ENCODE measurements at places on chromosomes 3 and 15.

DNA sequence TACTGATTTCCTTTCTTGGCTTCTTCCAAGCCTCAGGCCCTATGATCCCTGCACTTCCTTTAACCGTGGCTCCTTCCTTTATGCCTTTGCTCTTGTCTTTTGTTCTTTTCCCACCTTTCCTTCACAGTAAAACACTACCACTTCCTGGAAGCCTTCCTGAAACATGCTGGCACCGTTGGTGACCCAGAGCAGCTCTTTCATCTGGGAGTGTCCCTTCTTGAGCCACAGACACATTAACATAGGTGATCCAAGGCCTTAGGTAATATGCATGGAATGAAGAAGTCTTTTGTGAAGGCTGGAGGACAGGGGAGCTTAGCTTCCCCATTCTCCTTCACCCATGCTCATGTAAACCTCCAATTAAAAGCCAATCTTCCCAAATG, 39.4 kb downstream of the AMOTL2 start:
- no peak for DNase-seq

DNA sequence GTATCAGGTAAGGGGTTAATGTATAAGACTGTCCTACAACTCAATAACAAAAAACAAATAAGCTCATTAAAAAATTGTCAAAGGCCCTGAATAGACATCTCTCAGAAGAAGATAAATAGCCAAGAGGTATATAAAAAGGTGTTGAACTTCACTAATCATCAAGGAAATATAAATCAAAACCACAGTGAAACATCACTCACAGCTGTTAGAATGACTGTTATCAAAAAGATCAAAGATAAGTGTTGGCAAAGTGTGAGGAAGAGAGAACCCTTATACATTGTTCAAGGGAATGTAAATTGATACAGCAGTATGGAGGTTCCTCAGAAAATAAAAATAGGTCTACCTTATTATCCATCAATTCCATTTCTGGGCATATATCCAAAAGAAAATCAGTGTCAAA, 95.5 kb downstream of the FILIP1L start:
- no peak for DNase-seq

GRCh38 chr3:152885076-152885475, 50.1 kb downstream of the P2RY1 start:
- DNase-seq: no peak

DNA sequence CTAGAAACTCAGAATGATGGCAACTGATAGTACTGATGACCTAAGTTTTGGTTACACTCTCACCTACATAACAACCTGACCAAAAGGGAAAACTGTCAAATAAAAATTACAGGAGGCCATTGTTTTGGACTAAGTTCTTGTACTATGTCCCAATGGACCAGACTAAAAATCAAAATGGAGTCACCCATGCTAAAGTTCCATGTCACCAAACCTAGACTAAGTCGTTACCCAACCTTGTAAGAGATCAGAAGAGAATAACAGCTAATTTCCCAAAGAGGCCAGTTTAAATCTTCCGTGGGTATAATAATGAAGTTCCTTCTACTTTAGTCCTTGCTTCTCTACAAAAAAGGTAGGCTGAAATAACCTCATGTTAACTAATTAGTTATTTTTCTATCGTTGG, 12.3 kb downstream of the THOC7 start:
- no peak for DNase-seq

DNA sequence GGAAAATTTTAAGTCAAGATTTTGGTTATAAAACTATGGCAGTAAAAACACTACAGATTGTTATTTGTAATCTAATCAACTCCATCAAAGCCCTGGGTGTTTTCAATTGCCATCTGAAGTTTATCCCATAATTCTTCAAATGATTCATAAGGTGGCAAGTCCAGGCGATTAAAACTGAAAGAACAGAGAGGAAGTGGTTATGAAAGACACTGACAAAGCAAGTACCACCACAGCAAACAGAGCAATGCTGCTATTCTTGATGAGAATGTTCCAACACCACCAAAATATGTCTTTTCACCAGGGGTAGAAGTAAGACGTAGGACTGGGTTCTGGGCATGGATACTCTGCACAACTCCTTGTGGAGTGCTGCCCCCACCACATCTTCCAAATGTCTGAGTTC, 86.9 kb upstream of the PRTG start:
- no peak for DNase-seq

- DNase-seq: no peak
These were observed 119.4 kb upstream of the BHLHE40 start for GRCh38 chr3:4859788-4860187.

DNA sequence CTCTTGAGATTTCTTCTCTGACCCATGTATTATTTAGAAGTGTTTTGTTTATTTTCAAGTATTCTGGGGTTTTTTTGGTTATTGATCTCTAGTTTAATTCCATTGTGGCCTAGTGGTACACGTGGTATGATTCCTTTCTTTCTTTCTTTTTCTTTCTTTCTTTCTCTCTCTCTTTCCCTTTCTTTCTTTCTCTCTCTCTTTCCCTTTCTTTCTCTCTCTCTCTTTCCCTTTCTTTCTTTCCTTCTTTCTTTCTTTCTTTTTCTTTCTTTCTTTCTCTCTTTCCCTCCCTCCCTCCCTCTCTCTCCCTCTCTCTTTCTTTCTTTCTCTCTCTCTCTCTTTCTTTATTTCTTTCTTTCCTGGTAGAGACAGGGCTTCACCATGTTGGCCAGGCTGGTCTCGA, 85.7 kb upstream of the UBE2E1 start:
- no peak for DNase-seq

DNA sequence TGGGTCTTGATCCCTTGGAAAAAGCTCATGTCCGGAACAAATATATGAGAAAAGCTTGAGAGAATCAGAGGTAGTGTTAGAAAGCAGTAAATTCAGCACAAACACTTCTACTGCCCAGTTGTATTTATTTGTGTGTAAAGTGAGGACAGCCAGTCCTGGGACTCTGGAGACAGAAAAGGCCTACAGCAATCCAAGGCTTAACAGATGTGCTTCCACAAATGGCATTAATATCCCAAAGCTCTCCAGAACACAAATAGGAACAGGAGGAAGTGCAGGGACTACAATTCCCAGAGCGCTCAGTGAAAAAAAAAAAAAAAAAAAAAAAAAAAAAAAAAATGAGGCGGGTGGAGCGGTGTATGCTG, 390 bp upstream of the AP2M1 start:
- no peak for DNase-seq
